ENCODE measurements at places on chromosomes 11 and 22.

GRCh38 chr11:58807343-58807742 lies 37.2 kb downstream of the GLYATL2 start:
- DNase-seq = no peak

- no peak for DNase-seq
These were observed 21.9 kb upstream of the POLD3 start for GRCh38 chr11:74570266-74571061.

GRCh38 chr11:30488304-30488998 lies 97.7 kb downstream of the MPPED2 start:
- no peak for DNase-seq

DNA sequence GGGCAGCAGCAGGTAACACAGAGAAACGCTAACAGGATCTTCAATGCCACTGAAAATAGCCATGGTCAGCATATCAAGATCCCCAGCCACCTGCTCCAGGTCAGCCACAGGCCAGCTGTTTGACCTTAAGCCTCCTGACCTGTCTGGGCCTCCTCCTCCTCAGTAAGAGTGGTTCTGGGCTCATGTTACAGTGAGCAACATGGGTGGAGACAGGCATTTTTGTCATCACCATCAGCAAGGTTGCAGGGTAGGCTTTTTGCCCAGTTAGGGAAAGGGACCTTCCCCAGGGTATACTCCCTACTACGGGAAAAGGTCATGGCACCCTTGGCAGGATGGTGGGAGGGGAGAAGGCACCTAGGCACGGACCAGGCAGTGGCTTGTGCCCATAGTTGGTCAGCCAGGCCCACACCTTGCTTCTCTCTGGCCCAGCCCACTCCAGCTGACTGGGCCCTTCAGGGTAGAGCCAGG lies 131.8 kb upstream of the PARVA start:
- no peak for DNase-seq

GRCh38 chr11:115912484-115912945 lies 408.3 kb upstream of the CADM1 start:
- DNase-seq = no peak

- DNase-seq = no peak
These were observed 3.0 kb downstream of the AQP11 start for GRCh38 chr11:77592727-77593126.

DNA sequence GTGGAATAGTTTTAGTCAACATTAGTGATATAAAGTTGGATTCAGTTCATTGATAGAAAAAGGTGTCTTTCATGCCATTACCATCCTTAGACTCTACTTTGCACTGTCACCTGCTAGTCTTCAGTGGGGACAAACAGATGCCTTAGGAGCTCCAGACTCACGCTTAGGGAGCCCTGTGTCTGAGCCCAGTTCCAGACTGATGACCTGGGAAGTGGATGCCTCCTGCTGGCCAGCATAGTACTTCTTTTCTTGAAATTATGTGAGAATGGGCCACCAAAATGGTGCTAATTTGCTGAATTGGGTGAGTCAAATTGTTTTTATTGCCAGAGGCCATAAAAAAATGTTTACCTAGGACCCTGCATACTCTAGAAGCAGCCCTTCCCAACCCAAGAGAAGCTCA lies 53.9 kb downstream of the NOX4 start:
- DNase-seq = no peak

DNA sequence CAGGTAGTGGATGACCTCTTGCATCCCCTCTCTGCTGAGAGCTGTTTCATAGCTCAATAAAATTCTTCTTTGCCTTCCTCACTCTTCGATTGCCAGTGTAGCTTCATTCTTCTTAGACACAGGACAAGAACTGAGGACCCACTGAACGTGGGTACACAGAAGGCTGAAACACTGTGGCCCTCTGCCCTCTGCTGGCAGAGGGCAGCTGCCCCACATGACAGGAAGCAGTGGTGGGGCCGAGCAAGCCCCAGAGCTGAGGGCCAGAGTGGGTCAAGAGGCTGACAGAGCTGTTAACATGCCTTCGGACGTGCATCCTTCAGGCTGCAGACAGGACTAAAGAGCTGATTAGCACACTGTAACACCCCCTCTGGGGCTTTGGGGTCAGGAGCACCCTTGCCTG lies 15.6 kb downstream of the SMC1B start:
- DNase-seq = no peak

- no peak for DNase-seq
These were observed 395.0 kb upstream of the CCDC90B start for GRCh38 chr11:83681031-83681781.

GRCh38 chr11:115191761-115192160 lies 312.5 kb downstream of the CADM1 start:
- DNase-seq = no peak

GRCh38 chr11:76771446-76772099 lies 11.6 kb upstream of the TSKU start:
- no peak for DNase-seq

DNA sequence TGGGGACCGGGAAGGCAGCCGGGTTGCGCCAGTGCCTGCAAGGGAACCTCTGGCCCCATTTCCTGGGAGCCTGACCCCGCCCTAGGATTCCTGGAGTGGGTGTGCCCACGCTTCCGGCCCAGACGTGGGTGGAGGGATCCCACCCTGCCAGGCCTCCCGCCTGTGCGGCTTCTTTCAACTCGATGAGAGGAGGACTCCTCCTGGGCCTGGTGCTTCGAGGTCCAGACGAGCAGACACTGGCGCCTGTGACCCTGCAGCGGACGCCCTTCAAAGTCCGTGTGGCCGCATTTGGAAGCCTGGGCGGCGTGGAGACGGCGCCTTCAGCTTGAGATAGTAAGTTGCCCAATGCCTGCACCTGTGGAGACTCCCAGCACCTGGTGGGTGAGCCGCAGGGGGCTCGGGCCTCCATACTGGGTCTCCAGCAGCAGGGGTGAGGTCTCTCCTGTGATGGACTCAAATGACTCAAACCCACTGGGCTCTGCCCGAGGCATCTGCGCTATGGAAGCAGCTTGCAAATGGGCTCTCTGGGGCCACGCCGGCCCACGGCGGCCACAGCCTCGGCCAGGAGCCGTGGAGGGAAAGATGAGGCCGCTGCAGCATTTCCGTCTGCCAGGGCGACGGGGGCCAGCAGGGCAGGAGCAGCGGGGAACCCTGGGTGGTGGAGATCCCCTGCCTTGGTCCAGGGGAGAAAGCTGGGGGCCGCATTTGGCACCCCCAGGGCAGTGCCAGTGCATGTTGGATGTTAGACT lies 64.3 kb upstream of the PPARA start:
- no peak for DNase-seq

DNA sequence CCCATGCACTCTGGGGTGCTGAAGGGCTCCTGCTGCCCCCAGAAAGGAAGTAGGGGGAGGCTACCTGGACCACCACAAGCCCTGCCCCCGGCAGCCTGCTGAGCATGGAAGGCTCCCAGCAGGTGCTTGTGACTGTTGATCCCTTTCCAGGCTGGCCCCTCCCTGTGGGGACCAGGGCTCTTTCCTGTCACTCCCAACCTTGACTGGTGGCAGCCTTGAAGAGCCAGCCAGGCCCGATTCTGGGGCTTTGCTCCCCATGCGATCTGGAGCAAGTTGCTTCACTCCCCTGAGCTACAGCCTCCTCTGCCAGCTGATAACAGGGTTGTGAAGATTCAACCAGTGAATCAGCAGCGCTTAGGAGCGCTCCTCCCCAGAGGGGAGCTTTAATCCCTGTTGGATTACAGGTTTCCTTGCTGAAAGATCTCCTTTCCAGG lies 4.6 kb upstream of the CST6 start:
- no peak for DNase-seq

GRCh38 chr22:38172832-38173640 lies 8.6 kb downstream of the PLA2G6 start:
- DNase-seq = no peak

- DNase-seq = no peak
These were observed 42.9 kb downstream of the GAB4 start for GRCh38 chr22:16965083-16965482.

GRCh38 chr11:118633979-118634378 lies 26.6 kb downstream of the PHLDB1 start:
- DNase-seq = no peak

DNA sequence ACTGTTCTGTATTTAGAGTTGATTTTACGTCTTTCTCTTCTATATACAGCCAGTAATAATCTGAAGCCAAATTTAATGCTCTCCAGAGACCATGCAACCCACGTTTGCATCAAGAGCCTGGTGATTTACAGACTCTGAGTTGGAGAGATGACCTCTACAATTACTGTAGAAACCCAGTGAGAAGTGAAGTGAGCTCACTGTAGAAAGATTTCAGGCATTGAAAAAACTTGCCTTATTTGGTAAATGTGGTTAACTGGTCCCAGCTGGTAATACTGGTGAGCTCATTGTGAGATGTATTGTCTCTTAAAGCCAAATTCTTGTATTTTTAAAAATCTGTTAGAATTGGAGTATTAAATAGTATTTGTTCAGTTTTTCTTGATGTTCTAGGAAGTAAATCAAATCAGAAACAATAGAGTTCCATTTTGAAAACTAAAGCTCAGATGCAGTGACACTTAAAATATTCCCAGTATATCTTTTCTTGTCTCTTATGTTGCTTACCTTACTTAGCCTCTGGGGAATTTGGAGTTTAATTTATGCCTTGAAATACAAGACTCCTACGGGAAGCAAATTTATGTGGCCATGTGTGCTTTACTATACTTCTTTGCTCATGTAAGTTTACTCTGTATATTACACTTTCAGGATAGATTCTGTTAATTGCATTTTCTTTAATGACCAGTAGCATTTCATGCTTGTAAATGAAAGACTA lies 189.9 kb downstream of the ARHGAP42 start:
- DNase-seq = no peak

DNA sequence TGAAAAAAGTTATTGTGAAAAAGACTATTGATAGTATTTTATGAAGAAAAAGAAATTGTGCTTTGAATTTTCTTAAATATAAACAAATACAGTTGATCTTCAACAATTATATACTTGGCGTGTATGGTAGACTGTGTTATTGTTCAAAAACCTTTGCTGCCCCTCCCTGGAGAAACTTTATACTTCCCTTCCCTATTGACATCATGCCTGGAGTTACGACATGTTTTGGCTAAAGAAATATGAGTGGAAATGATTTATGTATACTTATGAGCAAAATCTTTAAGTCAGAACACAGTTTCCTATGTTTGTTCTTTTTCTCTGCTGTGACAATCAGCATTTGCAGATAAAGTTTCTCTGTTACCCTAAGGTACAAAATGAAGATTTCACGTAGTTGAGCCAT lies 243.8 kb downstream of the TMEM135 start:
- DNase-seq = no peak

DNA sequence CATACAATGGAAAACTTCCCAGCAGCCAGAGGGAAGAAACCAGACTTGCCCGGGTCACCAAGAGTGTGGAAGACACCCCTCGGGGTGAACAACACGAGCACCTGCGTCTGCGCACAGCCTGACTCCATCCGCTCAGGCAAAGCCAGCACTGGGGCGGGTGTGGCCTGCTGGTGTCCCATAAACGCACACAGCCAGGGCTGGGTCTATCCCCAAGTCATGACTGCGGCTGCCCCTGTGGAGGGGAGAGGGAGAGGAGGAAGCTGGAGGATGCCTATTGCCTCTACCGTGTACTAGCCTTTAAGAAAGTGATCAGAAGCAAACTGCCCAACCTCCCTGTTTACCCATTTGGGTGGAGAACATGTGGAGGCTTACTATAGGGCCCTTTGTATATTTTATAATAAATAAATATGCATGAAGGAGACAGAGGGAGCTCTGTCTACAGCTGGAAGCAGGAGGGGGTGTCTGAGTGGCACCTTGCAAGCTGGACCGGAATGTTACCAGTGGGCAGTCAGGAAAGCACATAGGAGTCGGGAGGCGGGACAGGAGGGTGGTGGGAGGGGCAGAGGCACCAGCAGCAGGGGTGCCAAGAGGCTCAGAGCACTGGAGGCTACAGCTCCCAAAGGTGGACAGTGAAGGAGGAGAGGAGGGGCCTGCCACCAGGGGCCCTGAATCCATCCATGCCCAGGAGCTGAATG lies 79.6 kb downstream of the PHF21B start:
- DNase-seq = no peak

- DNase-seq = no peak
These were observed 46.4 kb downstream of the RAB30 start for GRCh38 chr11:83025267-83025704.

- no peak for DNase-seq
These were observed 6.2 kb downstream of the ST14 start for GRCh38 chr11:130165601-130166456.

- no peak for DNase-seq
These were observed 4.9 kb downstream of the HIPK3 start for GRCh38 chr11:33262011-33262645.

GRCh38 chr11:102608699-102609098 lies 16.4 kb downstream of the MMP20 start:
- no peak for DNase-seq

GRCh38 chr11:90723475-90723874 lies 500.6 kb upstream of the CHORDC1 start:
- DNase-seq = no peak

DNA sequence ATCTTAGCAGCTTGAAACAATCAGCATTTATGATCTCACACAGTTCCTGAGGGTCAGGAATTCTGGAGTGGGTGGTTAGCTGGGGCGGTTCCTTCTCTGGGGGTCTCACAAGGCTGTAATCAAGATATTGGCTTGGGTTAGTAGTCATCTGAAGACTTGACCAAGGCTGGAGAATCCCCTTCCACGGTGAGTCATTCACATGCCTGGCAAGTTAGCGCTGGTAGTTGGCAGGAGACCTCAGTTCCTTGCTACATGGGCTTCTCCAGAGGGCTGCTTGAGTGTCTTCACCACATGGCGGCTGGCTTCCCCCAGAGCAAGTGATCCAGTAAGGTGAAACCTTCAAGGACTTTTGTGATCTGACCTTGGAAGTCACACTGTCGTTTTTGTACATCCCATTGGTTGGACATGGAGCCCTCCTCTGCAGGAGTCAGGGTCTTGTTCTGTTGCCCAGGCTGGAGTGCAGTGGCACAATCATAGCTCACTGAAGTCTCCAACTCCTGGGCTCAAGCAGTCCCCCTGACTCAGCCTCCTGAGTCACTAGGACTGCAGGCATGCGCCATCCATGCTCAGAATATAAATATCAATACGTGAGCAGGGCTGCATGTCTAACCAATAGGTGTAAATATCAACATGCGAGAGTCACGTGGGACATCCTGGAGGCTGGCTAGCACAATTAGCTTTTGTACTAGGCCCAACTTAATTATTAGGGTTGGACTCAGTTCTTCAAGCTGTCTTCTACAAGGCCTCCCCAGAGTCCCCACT lies 7.2 kb upstream of the NIPSNAP1 start:
- DNase-seq = no peak

Data from stimulated activated CD4-positive, alpha-beta T cell treated with anti-CD3 and anti-CD28 coated beads, Interleukin-1b, Interleukin-23, amount 100 ng/mL, for 1 hour (primary cell).